ENCODE measurements at places on chromosomes 7 and 10. TPM values are rescaled to one million over a fixed set of nuclear protein-coding genes. Genes with fewer than 3 reads are reported as not detected.

- no peak for DNase-seq
Observed at GRCh38 chr7:111750878-111751277, 188.6 kb upstream of the IMMP2L start.

DNA sequence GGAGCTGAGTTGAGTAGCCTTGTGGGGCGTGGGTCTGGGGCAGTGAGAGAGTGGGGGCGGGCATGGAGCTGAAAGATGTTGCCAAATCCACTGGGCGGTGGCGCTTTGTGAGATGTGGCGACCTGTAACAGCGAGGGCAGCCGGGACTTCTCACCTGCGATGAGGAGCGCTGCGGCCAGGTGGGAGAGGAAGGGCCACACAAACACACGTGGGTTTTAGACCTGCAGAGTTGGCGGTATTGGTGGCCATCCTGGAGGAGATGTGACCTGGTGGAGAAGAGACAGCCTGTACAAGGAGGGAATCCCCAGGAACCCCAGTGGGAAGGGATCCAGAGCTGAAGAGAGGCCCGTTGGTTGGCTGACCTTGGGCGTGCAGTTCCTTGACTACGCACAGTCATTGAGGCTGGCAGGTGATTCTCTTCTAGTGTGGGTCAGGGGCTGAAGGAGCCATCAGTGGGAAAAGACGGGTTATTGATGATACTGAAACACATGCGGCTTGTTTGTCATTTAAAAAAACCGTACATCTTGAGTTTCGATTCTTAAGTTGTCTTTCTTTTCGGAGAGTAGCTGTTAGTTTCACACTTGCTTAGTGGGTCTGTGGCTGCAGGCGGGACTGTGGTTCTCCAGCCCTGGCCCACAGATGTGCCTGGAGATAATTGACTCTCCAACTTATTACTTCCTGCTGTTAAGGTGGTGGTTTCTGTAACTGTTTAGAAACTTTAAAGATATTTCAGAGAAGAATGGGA, 2.4 kb downstream of the CHST12 start:
- no peak for DNase-seq

DNA sequence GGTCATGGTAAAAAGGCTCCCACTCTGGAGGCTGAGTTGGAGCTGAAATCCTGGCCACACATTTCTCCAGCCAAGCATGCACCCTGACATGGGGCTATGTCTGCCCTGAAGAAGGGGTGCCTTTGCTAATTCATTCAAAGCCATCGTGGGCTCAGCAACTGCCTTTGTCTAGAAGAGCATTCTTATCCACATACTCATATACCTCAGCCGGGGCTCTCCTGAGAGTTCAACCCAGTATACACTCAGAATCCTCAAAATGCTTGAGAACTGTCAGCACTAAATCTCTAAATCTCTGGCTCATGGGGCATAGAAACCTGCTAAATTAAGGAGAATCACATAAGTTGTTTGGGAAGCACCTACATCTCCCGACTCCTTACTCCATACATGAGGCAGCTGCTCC, 89.3 kb downstream of the MRPL32 start:
- no peak for DNase-seq

DNA sequence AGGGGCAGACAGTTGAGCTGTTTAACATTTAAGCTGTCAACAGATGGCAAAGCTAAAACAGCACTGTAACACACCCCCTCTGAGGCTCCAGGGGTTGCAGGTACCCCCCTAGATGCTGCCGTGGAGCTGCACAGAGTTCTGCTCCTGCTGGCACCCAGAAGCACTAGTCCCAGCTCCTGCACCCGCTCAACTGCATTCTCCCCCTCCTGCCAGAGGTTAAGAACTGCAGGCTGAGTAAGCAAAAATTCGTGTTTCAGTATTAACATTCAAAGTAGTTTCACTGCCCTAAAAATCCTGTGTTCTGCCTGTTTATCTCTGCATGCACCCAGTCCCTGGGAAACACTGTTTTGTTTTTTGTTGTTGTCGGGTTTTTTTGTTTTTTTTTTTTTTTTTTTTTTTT, 790.8 kb upstream of the KCND2 start:
- DNase-seq = peak; percentile 28

DNA sequence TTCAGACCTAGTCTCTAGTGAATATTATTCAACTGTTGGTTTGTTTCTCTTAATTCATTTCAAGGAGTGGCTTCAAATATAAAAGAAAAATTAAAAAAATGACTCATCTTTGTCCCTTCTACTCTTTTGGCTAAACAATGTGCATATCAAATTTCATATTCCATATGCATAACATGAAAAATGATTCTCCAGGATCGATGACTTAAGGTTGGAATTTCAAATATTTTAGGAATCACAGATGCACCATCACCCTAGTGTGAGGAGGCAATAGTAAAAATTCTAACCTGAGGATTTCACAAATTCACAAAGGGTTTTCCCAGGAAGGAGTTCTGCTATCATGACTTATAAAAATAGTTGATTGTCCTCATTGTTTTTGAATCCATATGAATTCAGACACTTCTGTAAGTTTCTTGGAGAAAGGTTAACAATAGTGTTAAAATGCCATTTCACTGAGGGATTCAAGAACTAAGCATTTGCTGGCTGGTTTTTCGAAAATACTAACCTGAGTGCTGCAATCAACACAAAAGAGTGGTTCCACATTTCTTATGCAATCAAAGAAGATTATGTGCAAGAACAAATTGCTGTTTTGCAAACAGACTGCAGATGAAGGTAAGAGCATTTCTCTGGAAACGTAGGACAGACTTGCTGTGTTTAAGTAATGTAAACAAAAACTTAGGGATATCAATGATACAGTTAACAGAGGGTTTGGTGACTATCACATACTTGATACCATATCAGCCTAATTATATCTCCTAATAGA, 547.5 kb upstream of the LRRTM3 start:
- DNase-seq = peak; percentile 1

The ANKRD30A gene
- not detected for total RNA-seq

The TMEM236 gene
- 0.03 TPM for total RNA-seq

The C10orf67 gene
- not detected for total RNA-seq
